ENCODE measurements at places on chromosomes 3 and 15. TPM values are rescaled to one million over a fixed set of nuclear protein-coding genes. Genes with fewer than 3 reads are reported as not detected.

HCLS1 gene
- 37.8 TPM for total RNA-seq

IMPG2 gene
- total RNA-seq = 0.33 TPM

GRCh38 chr3:172448661-172449465, 607 bp upstream of the GHSR start:
- H3K4me1 ChIP-seq = no peaks in the 10 kb centered on the region
- H3K36me3 ChIP-seq = no peaks in the 10 kb centered on the region
- H3K4me3 ChIP-seq = no peak overlapping the region
- peaks cover 54% of the 10 kb centered on the region for H3K27me3 ChIP-seq
- H3K27ac ChIP-seq = no peak overlapping the region

POMGNT2 gene
- total RNA-seq = 14.6 TPM

DNA sequence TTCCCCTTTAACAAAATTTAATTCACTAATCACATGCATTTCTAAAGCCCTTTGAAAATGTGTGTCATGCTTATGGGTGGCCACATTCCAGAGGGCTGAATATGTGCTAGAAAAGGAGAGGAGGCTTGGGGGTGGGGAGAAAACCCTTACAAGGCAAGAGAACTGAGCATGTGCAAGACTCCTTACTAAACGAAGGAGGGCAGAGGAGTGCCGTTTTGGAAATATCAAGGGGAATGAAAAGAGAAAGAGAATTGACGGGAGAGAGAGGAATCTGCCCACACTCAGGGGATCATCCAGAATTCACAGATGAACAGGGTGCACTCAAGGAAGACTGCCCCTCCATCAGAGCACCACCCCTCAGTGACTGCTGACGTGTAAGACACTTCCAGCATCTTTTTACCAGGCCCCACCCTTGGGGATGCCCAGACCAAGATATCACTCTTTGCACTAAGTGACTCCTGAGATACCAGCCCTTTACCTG, 37.9 kb upstream of the TSC22D2 start:
- no peaks in the 10 kb centered on the region for H3K4me1 ChIP-seq
- H3K27me3 ChIP-seq = no peaks in the 10 kb centered on the region
- DNase-seq = peak; percentile 45
- no peaks in the 10 kb centered on the region for H3K36me3 ChIP-seq
- no peak overlapping the region for H3K4me3 ChIP-seq

WDR72 gene
- not detected for total RNA-seq

OXNAD1 gene
- total RNA-seq = 15.7 TPM
